Erythroblast (primary cell): ENCODE measurements at places on chromosomes 7 and 10.
A peak's percentile ranks its signal among the peaks of the same experiment; 100 is the strongest.

DNA sequence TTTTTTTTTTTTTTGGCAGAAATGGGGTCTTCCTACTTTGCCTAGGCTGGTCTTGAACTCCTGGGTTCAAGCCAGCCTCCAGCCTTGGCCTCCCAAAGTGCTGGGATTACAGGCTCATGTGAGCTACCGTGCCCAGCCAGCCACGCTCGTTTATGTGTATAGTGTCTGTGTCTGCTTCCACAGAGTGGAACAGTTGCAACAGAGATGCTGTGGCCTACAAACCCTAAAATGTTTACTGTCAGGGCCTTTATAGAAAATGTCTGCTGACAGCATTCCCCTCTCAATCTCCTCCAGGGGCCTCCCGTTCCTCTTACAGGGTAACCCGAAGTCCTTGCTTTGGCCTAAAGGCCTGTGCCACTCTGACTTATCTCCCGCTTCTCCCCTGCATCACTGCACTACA lies 87.6 kb upstream of the LEP start:
- no peak for DNase-seq

GRCh38 chr10:122282253-122282671 lies 11.2 kb downstream of the BTBD16 start:
- DNase-seq: no peak

GRCh38 chr7:26112203-26112740 lies 39.7 kb upstream of the NFE2L3 start:
- DNase-seq: no peak

DNA sequence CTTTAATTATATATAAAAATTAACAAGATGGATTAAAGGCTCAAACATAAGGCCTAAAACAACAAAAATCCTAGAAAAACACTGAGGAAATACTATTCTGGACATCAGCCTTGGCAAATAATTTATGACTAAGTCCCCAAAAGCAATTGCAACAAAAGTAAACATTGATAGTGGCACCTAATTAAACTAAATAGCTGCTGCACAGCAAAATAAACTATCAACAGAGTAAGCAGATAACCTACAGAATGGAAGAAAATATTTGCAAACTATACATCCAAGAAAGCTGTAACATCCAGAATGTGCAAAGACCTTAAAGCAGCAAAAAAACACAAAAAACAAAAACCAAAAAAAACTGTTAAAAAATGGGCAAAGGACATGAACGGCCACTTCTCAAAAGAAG lies 384.0 kb upstream of the SEMA3D start:
- no peak for DNase-seq

DNA sequence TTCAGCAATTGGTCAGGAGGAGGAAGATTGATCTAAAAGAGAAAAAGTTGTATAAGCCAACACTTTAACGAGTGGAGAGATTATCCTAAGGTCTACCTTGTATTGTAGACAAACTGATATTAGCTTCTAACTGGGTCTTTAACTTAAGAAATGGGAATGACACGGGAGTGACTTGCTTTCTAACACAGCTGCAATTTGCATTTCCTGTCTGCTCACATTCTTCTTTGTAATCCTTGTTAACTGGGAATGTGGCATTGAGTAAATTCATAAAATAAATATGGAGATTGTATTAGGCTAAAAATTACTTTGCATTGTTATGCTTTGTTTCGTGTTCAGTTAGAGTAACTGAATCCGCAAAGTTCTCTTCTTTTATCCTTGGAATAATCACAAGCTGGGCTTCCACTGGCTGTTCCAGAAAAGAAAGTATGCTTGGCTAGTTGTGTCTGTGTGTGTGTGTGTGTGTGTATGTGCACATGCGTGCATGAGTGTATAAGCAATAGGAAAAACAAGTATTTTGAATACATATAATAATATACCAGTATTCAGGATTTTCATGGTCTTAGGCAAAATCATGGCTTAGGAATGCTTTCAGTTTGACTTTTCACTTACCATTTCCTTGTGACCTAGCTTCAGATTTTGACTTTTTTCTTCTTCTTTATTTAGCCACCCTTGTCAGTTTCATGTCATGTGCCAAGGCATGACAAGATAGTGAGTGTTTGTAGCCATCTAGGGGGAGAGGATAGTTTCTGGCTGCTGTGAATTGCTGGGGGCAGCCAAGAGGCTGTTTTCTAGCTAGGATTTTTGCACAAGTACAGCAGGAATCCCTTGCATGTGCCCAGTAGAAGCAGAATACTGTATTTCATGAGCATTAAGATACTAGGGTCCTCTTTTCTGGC lies 54.5 kb upstream of the FZD8 start:
- no peak for DNase-seq

GRCh38 chr10:122163174-122164022 lies 107.7 kb upstream of the BTBD16 start:
- DNase-seq: no peak

- DNase-seq: no peak
These were observed 43.2 kb downstream of the LAMB4 start for GRCh38 chr7:108086962-108087361.

- no peak for DNase-seq
These were observed 41.8 kb downstream of the FAM20C start for GRCh38 chr7:234051-234707.

GRCh38 chr10:80122110-80122710 lies 10.3 kb upstream of the PLAC9 start:
- no peak for DNase-seq

DNA sequence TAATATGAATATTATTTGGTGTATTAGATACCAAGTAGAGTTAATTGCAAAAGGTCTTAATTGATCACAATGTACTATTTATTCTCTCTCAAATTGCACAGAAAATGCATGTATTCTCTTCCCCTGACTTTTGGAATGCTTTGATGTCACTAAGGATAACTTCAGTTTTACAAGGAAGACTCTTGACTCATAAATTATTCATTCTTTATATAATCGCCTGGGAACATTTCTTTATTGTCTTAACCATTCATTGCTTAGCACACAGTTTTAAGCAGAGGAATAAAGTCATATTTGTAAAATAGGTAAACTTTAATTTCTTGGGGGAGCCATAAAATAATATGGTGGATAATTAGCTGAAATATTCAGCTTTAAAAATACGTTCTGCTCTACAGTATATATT lies 306.0 kb upstream of the TMEM229A start:
- no peak for DNase-seq

DNA sequence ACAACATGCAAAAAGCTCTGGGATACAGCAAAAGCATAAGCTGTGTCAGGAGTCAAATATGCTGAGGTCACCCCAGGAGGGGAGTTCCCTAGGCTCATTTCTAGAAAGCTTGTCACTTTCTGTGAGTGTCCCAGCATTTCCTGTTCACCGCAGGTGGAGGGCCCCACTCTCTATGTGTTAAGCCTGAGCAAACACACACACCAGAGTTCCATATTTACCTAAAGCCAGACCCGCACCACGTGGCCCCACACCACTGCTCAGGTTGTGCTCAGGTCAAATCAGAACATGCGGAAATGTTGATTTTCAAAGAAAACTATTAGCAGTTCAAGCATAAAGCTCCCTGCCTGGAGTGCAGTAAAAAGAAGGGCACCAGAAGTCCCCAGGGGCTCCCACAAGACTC lies 259.6 kb upstream of the PPP2R2D start:
- no peak for DNase-seq

DNA sequence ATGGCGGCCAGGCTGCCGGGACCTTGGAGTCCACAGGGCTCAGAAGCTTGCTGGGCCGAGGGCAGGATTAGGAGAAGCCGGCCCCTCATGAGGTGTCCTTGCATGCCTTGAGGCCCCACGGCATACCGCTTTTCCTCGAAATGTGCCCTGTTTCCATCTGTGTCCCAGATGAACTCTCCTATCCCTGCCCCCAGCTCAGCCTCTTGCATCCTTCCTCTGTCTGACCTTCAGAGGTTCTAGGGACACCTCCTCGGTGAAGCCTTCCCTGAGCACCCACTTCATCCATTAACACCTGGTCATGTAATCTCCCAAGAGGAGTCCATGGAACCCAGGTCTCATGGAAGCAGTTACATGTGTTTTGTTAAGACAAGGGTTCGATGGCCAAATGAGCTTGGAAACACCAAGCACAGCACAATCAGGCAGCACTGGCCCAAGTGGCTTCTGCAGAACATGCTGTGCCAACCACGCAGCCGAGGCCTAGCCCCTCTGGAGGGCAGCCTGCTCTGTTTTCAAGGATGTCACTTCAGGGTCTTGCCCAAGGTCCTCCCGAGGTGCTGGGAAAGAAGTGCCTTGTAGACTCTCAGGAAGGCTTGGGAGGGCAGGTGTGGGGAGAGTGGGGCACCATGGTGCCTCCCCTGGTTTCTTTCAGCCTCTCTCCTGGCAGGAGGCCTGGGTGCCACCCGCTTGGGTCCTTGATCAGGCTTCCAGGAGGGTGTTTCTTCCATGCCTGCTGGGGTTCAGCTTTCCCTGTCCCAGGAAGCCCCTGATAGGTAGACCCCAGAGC lies 124.3 kb downstream of the NEURL1 start:
- DNase-seq: peak; percentile 43

- DNase-seq: peak; percentile 52
These were observed 34.1 kb downstream of the LRRC20 start for GRCh38 chr10:70348228-70348850.

- no peak for DNase-seq
These were observed 150.6 kb upstream of the FOXP2 start for GRCh38 chr7:114264023-114264422.

- no peak for DNase-seq
These were observed 139.3 kb downstream of the PPP1R9A start for GRCh38 chr7:95046494-95047240.

- DNase-seq: no peak
These were observed 84.4 kb downstream of the TNS3 start for GRCh38 chr7:47497367-47498096.

DNA sequence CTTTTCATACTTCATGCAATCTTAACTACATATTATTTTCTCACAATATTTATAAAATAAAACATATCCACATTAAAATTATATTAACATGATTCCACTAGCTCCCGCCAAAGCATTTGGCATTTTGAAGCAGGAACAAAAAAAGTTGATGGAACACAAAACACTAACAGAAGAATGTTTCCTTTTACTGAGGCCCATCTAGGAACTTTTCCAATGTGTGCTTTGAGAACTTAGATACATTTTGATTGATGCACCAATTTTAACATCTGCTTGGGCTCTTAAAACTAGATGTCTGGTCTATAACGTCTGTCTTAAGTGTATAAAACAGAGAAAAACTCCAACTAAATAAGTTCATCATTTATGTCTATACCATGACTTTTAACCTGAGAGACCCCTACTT lies 1214.8 kb downstream of the SORCS1 start:
- DNase-seq: no peak

- DNase-seq: no peak
These were observed 27.4 kb upstream of the ZNF438 start for GRCh38 chr10:31058795-31059703.

GRCh38 chr7:29278337-29279069 lies 83.9 kb downstream of the CHN2 start:
- no peak for DNase-seq

DNA sequence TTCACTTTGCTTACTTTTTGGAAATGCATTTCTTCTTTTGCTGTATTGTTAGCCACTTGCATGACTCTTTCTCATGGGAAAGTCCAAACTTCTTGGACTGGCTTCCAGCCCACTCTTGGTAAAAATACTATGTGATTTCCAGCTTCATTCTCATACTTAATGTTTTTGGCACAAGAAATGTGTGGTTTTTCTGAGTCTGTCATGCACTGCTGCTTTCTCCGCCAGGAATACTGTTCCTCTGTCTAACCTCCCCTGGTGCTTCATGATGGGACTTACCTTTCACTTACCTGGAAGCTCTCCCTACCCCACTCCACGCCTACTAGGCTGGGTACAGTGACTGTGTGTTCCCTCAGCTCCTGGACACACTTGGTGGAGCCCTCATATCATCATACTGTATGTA lies 18.7 kb downstream of the MGAM2 start:
- no peak for DNase-seq

DNA sequence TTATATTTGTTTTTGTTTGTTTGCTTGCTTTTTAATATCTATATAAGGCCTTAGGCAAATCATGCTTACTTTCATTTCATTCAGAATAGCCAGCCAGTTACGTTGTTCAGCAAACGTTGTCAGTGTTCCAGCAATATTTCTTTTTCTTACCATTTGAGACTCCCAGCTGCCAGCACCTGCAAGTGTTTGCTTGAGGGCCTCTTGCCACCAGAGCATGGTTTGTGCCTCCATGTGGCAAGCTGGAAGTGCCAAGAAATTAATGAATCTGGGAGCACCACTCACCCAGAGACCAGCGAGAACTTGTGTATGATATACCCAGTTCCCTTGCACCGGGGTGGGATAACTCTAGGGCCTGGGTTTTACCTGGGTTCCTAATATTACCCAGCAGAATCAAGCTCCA lies 177.1 kb upstream of the CSTF2T start:
- no peak for DNase-seq
